ENCODE measurements at places on chromosomes 4 and X.
A peak's percentile ranks its signal among the peaks of the same experiment; 100 is the strongest.

GRCh38 chr4:101527188-101527587 is 179.9 kb upstream of the PPP3CA start:
- H3K27ac ChIP-seq = peak overlapping the region; percentile 65
- H3K27me3 ChIP-seq = peaks cover 19% of the 10 kb centered on the region
- peaks cover 9% of the 10 kb centered on the region for H3K36me3 ChIP-seq
- peaks cover 19% of the 10 kb centered on the region for H3K4me1 ChIP-seq

GRCh38 chrX:123230798-123231197 is 46.7 kb downstream of the GRIA3 start:
- no peaks in the 10 kb centered on the region for H3K36me3 ChIP-seq
- H3K4me1 ChIP-seq = no peaks in the 10 kb centered on the region
- no peaks in the 10 kb centered on the region for H3K27me3 ChIP-seq
- no peak for DNase-seq

DNA sequence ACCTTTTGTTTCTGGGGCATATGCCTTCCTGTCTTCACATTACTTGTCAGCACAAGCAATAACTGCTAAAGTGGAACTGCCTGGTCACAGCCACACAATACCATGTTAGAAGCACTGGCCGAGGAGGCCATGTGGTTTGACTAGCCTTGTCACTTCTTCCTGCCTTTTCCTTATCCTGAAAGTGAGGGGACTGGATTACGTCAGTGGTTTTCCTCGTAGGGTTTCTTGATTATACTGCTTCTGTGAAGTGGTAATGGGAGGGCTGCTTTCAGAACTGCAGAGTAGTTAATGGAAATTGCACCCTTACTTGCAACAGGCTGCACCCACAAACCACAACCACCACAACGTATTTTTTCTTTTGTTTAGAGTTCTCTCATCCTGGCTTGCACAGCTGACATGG is 26.6 kb downstream of the ZRSR2 start:
- H3K27me3 ChIP-seq = no peaks in the 10 kb centered on the region
- H3K27ac ChIP-seq = peak overlapping the region; percentile 81
- H3K4me1 ChIP-seq = peaks cover 48% of the 10 kb centered on the region
- H3K4me3 ChIP-seq = peak overlapping the region; percentile 57
- peak; percentile 76 for DNase-seq

GRCh38 chrX:106933538-106933961 is 13.3 kb downstream of the CLDN2 start:
- H3K4me1 ChIP-seq = no peaks in the 10 kb centered on the region
- DNase-seq = no peak
- no peaks in the 10 kb centered on the region for H3K36me3 ChIP-seq
- H3K27me3 ChIP-seq = no peaks in the 10 kb centered on the region
- no peak overlapping the region for H3K27ac ChIP-seq

All from activated CD8-positive, alpha-beta memory T cell treated with anti-CD3 and anti-CD28 coated beads, Interleukin-2, amount 10 ng/mL, durations not matched to agents 7 days and 5 days (primary cell).